T-helper 2 cell (primary cell): ENCODE measurements at places on chromosomes 1 and 21.

GRCh38 chr1:205325334-205325884 is 3.9 kb upstream of the NUAK2 start:
- no peak for DNase-seq

DNA sequence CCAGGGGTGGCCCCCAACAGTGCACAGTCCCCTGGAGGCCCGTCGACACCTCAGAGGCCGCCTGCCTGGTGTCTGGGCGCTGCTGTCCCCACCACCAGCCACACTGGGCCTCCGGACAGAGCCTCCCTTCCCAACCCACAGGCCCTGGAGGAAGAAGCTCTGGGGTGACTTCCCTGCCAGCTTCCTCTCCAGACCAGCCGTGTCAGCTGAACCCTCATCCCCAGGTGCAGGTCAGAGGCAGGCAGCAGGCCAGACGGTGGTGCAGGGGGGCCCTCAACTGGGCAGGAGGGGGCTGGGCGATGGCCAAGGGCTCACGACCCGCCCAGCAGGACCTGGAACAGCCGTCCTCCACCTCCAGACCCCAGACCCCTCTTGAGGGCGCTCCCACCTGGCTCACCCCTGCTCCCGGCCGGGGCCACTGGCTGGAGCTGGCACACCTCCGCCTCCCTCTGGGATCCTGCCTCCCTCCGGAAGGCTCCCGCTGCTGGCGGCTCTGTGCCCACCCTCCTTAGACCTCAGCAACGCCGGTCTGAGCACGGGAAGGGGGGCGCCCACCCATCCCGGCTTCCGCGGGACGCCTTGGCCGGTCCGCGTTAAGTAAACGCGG is 520 bp downstream of the TNFRSF18 start:
- peak; percentile 3 for DNase-seq

DNA sequence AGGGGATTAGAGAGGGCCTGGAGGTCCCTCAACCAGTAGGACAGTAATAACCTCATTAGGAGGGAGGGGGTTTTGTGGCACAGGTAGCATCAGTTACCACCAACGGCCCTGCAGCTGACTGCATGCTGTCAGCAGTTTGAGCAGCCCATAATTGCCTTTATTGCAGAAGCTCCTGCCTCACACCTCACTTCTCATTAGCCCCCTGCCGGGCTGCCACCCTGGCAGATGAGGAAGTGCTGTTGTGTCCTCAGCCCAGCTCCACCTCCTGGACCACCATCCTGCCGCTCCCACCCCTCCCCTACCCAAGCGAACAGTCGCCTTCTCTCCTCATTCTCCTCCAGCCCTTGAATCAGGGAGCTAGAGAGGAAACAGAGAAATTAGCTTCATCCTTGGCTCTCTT is 237.4 kb downstream of the LMX1A start:
- DNase-seq: no peak

GRCh38 chr1:61121631-61122030 is 39.3 kb downstream of the NFIA start:
- DNase-seq: no peak

- no peak for DNase-seq
Observed at GRCh38 chr1:247287460-247287859, 31.6 kb downstream of the VN1R5 start.

- no peak for DNase-seq
Observed at GRCh38 chr1:228474507-228474906, 12.7 kb upstream of the RNF187 start.

DNA sequence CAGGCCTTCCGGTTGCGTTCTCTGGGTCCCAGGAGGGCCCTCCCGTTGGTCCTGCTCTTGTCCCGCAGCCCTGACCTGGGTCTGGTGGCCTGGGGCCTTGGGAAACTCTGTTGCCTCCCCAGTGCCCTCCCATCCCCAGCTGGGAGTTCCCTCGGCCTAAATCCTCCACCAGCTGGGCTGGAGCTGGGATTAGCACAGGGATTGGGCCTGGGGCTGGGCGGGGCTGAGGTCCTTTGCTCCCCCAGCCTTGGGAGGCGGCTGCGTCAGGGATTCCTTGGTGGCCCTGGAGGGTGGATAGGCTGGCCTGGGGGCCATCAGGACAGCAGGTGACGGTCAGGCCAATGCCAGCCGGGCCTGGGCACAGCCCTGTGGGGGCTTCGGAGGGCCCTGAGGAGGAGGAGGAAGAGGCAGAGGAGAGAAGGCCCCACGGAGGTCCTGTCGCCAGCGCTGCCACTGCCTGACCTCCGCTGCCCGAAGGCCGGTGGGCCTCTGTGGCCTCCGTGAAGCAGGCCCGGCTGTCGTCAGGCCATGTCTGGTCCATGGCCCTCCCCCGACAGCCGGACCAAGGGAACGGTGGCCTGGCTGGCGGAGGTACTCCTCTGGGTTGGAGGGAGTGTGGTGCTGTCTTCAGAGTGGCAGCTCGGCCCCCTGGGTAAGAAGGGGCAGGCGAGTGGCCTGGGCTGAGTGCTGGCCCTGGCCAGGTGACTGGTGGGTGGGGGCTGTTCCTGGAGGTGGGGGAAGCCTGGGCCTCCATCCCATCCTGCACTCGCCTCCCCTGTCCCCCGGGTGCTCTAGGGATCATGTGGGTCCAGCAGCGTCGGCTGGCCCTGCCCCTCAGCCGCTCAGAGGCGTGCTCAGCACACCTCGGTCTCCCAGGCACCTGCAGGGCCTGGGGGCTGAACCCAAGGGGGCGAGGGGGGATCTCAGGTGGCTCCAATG is at the start of gene PLCH2:
TSS of gene PLCH2 (plus strand) at position 229 of the 939 bp plus-strand sequence. CDS start at position 529, 300 bp downstream.
- DNase-seq: no peak

DNA sequence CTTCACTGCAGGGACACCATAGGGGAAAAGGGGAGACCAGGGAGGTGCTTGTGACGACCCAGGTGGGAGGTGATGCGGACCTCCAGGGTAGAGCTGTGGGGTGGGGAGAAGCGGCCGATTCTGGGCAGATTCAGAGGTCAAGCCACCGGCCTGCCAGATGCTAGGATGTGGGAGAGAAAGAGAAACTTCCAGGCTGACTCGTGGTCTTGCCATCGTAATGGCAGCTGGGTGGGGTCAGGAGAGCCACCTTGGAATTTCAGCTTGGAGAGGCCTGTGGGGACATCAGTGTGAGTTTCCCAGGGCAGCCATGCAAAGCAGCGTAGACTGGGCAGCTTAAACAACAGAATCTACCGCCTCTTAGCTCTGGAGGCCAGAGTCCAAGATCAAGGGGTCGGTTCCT is 258.0 kb upstream of the VAMP3 start:
- no peak for DNase-seq

- DNase-seq: no peak
Observed at GRCh38 chr1:148333875-148334338, 149.2 kb downstream of the PPIAL4G start.

DNA sequence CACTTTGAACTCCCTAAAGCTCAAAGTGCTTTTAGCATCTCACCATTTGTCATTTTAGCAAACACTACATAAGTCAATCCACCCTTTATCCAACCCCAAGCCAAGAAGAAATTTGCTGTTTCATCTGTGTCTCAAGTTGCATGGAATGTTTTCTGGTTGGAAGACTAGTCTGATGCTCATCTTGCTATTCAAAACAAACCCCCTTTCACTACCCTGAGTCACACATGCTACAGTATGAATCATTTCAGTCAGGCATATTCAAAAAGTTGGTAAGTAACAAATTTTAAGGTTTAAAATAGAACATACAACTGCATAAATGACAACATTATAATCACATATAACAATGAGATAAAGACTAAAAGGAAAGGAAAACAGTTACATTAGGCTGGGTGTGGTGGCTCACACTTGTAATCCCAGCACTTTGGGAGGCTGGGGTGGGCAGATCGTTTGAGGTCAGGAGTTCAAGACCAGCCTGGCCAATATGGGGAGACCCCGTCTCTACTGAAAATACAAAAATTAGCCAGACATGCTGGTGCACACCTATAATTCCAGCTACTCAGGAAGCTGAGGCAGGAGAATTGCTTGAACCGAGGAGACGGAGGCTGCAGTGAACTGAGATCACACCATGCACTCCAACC is 38.7 kb downstream of the DSTYK start:
- peak; percentile 11 for DNase-seq

DNA sequence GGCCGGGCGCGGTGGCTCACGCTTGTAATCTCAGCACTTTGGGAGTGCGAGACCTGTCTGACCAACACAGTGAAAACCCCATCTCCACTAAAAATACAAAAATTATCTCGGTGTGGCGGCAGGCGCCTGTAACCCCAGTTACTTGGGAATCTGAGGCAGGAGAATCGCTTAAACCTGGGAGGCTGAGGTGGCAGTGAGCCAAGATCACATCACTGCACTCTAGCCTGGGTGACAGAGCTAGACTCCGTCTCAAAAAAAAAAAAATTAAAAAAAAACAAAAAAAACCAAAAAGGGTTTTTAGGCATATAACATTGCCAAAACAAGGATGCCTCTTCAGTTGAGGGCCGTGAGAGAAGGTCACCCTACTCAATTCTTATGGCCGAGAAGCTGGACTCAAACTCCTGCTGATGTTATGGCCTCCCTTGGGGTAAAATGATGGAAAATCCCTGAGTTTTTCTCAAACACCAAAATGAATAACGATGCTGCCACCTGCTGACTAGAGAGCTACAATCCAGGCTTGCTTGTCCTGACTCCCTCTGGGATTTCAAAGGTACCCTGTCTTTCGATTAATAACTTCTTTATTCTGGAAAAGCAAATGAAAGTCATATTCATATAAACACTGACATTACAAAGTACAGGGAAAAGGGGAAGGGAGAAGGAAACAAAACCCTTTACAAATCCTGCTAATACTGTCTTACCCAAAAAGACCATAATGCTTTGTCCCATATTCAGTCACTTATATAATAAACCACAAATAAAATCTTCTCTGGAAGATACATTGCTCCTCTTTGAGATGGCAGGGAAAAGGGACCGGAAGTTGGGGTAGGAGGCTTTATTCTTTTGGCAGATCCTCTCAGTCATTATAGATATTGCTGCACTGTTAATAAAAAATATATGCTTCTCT is 10.7 kb downstream of the RAB42 start:
- DNase-seq: no peak

DNA sequence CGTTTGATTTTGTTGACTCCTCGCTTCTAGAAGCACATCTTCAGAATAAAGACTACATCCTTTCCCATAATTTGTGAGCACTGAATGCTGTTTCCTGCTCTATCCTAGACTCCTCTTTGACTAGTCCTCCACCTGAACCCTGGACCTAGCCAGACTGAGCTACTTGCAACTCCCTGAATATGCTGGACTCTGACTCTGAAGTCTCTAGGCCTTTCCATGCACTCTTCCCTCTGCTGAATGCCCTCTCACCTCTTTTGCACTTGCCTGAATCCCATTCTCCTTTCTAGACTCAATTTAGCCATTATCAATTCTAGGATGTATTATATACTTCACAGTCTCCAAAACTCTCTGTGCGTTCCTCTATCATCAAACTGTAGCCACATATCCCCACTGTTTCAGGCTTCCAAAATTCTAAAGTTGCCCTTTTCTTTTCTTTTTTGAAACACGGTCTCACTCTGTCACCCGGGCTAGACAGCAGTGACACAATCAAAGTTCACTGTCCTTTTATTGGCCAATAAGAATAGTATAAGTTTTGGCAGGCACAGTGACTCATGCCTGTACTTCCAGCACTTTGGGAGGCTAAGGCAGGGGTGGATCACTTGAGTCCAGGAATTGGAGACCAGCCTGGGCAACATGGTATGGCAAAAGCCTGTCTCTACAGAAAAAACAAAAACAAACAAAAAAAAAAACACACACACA is 127.0 kb downstream of the LTN1 start:
- no peak for DNase-seq

GRCh38 chr1:194950584-194950983 is 1657.7 kb downstream of the KCNT2 start:
- no peak for DNase-seq

GRCh38 chr1:20110679-20111078 is 8.7 kb downstream of the PLA2G2D start:
- no peak for DNase-seq

DNA sequence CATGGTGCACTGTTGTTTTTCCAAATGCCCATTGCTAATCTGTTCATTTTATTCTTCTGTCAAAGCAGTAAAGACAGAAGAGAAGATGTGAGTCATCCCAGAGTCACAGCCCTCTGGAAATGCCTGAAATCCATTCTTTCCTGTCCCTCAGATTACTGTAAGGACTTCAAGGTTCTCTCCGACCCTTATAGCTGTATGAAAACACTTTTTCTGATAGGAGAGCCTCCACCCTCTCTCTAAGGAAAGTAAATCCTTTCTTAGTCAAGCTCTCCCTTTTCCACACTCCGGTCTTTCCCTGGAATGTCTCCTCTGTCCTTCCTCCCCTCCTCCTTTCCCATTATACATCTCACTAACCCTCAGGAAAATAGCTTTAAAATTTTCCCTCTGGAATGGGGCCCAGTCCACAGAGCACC is 3.5 kb upstream of the PRDX6 start:
- no peak for DNase-seq
